GM03348 (cell line): ENCODE measurements at places on chromosomes 11 and 22.

GRCh38 chr11:128522943-128523518, 64.3 kb downstream of the ETS1 start:
- no peak for DNase-seq

DNA sequence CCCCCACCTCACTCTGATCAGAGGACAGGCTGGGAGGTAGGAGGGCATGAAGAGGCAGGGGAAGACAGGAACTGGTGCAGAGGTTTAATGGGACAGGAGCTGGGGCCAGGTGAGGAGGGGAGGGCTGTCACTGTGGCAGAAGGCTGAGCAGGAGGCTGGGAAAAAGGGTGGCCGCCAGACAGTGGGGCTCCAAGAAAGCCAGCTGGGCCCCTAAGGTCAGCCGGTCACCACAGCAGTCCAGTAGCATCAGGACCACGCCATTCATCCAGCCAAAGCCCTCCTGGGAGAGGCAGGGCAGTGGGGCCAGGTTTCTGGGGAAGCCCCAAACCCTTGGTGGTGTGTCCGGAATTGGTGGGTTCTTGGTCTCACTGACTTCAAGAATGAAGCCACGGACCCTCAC, 8.5 kb upstream of the TREH start:
- DNase-seq = no peak

DNA sequence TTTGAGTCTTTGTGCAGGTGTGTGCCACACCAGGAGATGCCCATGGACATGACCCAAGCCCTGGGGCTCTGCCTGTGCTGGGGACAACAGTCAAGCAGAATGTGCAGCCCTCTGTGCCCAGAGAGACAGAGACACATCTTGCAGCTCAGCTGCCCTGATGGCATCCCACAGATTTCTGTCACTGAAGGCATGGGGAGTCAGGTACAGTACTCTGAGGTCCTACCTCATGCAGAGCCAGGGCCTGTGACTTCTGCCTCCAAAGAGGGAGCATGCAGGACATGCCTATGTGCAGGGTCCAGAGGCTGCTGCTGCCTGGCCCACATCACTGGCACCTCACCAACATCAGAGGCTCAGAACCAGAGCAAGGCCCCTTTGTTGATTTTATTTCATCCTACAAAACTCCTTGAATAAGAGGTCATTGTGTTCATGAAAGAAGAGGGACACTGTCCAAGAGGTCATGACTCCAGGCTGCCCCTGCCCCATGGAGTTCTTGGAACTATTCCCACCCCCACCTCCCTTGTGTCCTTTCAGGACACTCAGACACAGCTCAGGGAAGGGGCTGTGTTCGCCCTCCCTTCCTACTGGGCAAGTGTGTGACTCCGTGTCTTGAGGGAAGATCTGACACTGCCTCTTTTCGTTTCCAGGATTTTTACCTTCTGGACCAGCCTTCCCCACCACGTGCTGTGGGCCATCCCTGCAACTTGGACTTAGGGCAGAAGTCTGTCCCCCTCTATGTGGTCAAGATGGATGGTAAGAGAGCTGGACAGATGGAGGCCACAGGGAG, 62.3 kb downstream of the BTG4 start:
- DNase-seq = no peak

GRCh38 chr11:73233692-73234470, 15.8 kb downstream of the P2RY2 start:
- DNase-seq = no peak

- DNase-seq = no peak
These were observed 80.1 kb upstream of the RTL6 start for GRCh38 chr22:44578110-44578457.

- DNase-seq = no peak
These were observed 1848.3 kb upstream of the RAG2 start for GRCh38 chr11:38446336-38446735.

DNA sequence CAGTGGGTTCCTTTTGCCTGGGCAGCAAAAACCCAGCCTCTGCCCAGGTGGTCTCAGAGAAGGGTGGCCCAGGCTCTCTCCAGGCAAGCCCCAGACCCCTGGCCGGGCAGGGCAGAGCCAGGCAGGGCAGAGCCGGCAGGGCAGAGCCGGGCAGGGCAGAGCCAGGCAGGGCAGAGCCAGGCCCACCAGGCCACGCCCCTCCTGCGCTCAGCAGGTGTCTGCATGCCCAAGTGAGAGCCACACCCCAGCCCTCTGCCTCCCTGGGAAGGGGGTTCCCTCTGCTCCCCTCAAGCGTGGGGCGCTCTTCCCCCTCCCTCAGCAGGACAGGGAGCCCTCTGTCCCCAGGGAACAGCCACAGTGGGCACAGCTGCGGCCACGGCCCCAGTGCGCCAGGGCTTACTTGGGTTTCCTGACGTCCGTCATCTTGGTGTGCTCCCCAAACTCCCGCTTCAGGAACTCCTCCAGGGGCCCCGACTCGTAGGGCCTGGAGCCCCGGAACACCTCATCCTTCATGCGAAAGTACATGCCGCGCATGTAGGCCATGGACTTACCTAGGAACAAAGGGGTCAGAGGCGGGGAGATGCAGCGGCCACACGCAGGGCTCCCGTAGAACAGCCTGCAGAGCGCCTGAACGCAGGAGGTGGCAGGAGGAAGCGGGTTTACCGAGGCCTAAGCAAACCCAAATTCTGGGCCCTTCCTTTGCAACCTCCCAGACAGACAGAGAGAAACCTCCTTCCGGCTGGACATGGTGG, 10.1 kb upstream of the BAIAP2L2 start:
- no peak for DNase-seq

- DNase-seq = no peak
These were observed 11.9 kb downstream of the KIRREL3 start for GRCh38 chr11:126988655-126989054.

DNA sequence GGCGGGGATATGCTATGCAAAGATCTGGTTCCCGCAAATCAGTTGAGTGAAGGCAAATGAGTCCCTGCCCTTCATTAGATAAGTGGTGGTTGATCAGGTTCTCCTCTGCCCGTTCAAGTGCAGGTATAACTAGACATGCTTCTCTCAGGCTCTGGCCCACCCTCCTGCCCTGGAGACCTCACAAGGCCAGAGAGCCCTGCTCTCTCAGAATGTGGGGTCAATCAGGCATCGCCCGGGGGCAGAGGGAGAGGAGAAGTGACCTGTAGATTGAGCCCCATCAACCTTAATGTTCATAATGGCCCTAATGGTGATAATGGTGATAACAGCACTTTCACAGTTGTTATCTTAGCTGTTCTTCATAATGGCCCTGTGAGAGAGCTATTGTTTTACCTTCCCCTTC, 224.3 kb downstream of the DSCAML1 start:
- DNase-seq = no peak

DNA sequence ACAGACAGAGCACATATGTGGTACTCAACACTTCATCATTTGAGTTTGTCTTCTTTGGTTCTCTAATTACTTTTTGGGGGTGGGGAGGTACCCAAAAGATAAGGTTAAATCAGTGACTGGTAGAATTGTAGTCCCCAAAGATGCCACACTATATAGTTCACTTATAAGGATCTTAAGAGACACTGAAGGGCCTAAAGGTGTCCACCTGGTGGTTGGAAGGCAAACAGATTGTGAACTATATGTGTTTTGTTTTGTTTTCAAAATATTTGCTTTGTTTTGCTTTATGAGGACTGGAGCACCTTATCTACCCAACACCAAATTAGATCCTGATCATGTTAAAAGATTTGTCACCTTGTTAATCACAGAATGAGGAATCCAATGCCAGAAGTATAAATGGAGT, 136.1 kb downstream of the DCDC1 start:
- DNase-seq = no peak
